B cell (primary cell): ENCODE measurements at places on chromosomes 11 and 22. TPM values are rescaled to one million over a fixed set of nuclear protein-coding genes. Genes with fewer than 3 reads are reported as not detected.
A peak's percentile ranks its signal among the peaks of the same experiment; 100 is the strongest.

PRODH gene
- polyA plus RNA-seq, result not detected in 2 replicates

KCNA4 gene
- polyA plus RNA-seq, result not detected in 2 replicates

GALNT18 gene
- not detected in 2 replicates for polyA plus RNA-seq

CRYBA4 gene
- polyA plus RNA-seq, result not detected in 2 replicates

DNA sequence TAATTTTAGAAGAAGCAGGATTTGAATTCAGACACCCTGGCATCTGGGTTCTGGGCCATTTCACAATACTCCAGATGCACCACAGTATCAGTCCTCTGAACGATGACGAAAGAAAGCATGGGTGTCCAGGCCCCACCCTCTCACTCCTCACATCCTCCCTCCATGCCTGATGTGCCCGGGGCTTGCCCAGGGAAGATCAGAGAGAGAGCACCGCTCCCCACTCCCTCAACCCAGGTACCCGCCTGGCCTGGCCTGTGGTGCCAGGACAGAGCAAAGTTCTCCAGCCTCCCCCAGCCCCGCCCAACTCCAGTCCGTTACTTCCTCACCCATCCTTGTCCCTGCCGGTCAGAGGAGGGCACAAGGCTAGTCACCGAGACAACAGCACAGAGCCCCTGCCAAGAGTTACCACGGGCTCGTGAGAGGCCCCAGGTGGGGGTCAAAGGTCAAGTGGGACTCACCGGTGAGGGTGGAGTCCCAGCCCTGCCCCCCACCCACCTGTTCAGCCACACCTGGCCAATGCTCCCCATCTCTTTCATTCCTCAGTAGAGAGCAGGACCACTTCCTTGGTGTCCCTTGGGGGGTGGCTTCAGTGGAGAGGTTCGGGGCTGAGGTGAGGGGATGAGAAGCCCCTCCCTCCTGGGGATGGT is 8.1 kb downstream of the BCL9L start:
- no peak for DNase-seq

DNA sequence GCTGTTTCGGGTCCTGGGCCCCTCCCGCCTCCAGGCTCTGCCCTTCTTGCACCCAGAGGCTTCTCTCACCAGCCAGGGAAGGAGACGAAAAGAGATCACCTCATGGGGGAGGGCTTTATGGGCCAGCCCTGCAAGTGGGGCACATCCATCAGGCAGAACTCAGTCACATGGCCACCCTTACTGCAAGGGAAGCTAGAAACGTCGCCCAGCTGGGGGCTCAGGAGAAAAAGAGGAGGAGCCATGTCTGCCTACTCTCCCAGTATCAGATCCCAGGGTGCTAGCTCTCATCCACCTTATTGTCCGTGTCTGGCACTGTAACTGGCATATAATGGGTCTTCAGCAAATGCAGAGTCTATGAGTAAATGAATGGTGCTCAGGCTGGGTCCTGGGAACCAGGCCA is 24.2 kb downstream of the MFNG start:
- no peak for DNase-seq

DNA sequence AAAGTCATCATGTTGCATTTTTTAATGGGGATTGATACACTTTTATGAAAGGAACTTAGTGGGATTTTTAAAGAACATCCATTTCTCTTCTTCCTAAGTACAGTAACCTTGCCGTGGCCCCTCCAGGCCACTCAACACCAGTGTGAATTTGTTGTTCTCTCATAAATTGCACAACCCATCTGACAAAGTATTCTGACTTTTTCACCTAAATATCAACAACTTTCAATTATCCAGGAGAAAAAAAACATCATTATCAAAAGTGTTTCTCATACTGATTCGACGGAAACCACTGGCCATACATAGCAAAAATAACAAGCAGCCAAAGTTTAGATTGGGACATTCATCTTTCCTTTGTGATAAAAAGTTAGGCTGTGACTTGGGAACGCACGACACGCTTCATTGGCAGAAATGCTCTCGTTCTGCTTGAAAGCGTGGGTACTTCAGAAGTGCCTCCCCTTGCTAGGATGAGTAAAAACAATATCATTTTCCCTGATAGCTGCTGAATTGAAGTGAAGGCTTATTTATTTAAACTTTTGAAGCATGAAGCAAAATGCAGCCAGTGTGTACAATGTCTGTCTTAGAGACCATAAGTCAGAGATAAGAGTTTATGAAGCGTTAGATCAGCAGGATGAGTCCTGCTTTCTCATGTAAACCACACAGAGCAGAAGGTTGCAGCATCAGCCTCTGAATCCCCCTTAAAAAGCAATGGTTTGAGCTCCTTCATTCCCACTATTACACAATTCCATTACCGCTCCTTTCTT is 20.6 kb upstream of the EIF3M start:
- no peak for DNase-seq

GRCh38 chr22:29457730-29458129 is 19.3 kb downstream of the RFPL1 start:
- DNase-seq, result peak; percentile 42

DNA sequence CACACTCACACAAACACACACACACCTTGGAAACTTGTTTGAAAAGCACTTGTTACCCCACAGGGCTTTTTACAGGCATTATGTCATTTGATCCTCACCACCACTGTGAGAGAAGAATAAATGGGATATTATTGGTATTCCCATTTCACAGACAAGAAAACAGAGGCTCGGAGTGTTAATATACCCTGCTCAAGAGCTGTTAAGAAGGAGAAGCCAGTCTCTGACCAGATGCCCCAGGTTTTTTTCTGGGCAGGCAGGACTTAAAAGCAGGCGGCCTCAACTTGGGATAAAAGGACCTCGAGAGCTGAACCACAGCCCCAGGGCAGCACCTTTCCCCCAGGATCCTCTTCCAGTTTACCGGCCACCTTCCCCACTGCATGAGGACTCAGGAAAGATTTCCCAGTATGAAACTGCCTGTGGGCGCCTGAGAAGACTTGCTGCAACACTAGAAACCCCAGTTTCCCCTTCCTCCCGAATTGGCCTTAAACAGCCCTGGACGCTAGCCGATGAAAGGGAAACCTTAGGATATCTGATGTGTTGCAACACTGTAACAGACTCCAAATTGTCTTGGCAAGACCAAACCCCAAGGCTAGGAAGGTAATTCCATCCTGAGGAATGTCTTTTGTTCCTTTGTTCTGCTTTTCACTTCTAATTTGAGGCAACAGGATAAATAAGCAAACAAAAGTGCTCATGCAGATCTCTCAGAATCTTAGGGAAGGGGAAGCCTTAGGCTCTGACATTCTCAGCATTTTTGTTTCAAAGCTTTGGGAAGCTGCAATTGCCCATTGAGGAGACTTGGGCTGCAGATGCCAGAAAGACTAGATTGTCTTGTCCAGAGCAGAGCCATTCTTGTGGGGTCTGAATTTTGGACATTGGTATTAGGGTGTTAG is 173.5 kb downstream of the TRIM29 start:
- DNase-seq, result no peak

DNA sequence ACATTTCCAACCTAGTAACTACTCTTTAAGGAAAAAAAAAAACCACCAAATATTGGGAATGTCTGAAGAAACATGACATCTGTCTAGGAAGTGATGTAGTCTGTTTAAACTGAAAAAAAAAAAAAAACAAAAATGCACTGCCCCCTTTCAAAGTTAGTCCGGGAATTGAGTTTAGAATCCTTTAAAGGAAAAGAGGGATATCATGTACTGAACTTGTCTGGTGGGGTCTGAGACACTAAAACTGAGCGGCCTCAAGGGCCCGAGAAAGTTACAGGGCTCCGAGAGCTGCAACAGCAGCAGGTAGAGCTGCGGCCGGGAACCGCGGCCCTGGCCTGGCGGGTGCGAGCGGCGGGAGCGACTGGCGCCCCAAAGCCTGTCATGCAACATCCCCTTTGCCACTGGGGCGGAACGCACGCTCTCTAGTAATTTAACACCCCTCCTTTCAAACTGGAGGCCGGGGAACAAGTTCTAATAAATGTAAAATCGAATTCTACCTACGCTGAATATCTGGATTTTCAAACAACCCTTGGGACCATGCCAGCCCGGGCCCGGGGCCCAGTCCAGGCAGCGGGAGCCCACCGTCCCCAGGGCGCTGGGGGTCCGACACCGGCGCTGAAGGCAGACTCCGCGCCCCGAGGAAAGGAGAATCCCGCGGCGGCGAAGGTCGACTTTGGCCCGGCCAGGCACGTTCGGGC is 736 bp downstream of the RDX start:
- DNase-seq, result peak; percentile 75
